ENCODE measurements at places on chromosomes 11 and 22. TPM values are rescaled to one million over a fixed set of nuclear protein-coding genes. Genes with fewer than 3 reads are reported as not detected.

- H3K27ac ChIP-seq = no peak overlapping the region
- H3K27me3 ChIP-seq = no peaks in the 10 kb centered on the region
- H3K4me3 ChIP-seq = no peak overlapping the region
- H3K4me1 ChIP-seq = peaks cover 5% of the 10 kb centered on the region
- H3K36me3 ChIP-seq = no peaks in the 10 kb centered on the region
Observed at GRCh38 chr11:8060801-8061554, 20.0 kb upstream of the TUB start.

DNA sequence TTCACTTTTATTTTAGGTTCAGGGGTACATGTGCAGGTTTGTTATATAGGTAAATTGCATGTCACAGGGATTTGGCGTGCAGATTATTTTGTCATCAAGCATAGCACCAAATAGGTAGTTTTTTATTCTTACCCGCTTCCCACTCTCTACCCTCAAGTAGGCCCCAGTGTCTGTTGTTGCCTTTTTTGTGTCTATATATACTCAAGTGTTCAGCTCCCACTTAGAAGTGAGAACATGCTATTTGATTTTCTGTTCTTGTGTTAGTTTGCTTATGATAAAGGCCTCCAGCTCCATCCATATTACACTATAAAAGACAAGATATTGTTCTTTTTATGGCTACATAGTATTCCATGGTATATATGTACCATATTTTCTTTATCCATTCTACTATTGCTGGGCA, 28.5 kb upstream of the LIN7C start:
- H3K4me3 ChIP-seq = no peak overlapping the region
- no peak for DNase-seq
- H3K27me3 ChIP-seq = no peaks in the 10 kb centered on the region
- no peak overlapping the region for H3K27ac ChIP-seq
- H3K36me3 ChIP-seq = no peaks in the 10 kb centered on the region

DNA sequence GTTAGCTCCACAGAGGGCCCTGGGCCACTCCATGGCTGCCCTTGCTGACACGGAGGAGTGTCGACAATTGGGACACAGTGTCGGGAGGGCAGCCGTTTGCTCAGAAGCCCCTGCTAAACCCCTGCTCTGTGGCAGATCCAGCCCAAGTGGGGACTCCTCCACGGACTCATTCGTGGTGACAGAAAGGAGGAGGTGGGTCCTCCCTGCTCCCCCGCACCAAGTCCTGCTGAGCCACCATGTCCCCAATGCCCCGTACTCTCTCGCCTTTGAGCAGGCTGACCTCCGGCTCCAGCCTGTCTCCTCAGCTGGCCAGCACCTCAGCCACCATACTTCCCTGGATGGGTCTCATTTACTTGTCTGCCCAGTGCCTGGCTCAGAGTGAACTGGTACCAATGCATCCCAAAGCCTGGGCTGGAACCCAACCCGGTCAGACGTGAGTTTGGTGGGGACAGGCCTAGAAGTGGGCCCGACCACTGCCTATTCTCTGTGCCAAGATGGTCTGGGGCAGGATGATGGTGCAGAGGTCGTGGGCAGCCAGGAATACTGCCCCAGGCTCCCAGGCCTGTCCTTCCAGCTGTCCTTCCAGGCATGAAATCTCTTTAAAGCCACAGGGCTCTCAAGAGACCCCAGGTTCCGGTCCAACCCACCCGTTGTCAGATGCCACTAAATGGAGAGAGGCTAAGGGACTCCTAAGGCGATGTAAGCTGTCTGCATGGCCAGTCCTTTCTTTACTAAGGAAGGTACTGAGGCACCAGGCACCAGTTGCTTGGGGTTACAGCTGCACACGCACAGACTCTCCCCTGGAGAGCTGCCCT, 4.3 kb downstream of the CBX6 start:
- DNase-seq = no peak
- H3K27me3 ChIP-seq = no peaks in the 10 kb centered on the region
- H3K4me3 ChIP-seq = no peak overlapping the region
- no peak overlapping the region for H3K27ac ChIP-seq
- peaks cover 41% of the 10 kb centered on the region for H3K36me3 ChIP-seq

GRCh38 chr11:120630122-120630521, 118.6 kb downstream of the GRIK4 start:
- no peak overlapping the region for H3K4me3 ChIP-seq
- H3K27me3 ChIP-seq = peaks cover 3% of the 10 kb centered on the region
- H3K27ac ChIP-seq = no peak overlapping the region

GRCh38 chr11:96162816-96163499, 180.0 kb downstream of the MAML2 start:
- no peak for DNase-seq
- H3K4me1 ChIP-seq = peaks cover 33% of the 10 kb centered on the region
- H3K4me3 ChIP-seq = no peak overlapping the region
- H3K27ac ChIP-seq = no peak overlapping the region
- H3K36me3 ChIP-seq = peaks cover 6% of the 10 kb centered on the region

DNA sequence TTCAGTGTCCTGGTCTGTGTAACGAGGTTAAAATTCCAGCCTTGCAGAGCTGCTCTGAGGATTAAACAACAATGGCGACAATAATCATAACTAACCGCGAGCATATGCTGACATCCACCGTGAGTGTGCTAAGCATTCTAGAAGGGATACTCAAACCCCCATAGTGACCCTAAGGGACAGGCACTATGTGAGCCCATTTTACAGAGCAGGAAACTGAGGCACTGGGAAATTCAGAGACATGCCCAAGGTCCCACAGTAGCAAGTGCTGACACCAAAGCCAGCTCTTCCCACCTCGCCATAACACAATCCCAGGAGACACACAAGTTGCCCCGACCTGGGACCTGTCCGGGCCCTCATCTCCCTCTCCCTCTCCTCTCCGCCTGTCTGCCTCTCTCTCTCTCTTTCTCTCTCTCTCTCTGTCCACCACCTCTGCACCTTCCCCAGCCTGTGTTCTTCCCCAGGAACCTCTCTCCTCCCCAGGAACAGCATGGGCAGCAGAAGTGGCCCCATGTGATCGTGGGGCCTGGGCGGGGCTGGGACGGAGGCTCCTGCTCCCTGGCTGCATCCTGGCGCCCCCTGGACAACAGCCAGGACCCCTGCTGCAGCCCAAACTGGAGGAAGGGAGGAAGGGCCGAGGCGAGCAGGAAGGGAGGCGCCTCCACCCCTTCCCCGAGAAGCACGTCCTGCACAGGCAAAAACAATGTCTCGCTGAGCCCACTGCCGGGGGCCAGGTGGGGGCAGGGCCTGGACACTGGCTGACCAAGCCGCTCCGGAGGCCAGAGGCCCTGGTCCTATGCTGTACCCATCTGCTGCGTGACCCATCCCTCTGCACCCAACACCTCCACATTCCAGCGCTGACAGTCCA, 14.8 kb upstream of the MFNG start:
- H3K27me3 ChIP-seq = peaks cover 7% of the 10 kb centered on the region
- no peaks in the 10 kb centered on the region for H3K36me3 ChIP-seq
- no peak overlapping the region for H3K27ac ChIP-seq
- no peak overlapping the region for H3K4me3 ChIP-seq
- DNase-seq = no peak
- H3K4me1 ChIP-seq = peaks cover 10% of the 10 kb centered on the region

DNA sequence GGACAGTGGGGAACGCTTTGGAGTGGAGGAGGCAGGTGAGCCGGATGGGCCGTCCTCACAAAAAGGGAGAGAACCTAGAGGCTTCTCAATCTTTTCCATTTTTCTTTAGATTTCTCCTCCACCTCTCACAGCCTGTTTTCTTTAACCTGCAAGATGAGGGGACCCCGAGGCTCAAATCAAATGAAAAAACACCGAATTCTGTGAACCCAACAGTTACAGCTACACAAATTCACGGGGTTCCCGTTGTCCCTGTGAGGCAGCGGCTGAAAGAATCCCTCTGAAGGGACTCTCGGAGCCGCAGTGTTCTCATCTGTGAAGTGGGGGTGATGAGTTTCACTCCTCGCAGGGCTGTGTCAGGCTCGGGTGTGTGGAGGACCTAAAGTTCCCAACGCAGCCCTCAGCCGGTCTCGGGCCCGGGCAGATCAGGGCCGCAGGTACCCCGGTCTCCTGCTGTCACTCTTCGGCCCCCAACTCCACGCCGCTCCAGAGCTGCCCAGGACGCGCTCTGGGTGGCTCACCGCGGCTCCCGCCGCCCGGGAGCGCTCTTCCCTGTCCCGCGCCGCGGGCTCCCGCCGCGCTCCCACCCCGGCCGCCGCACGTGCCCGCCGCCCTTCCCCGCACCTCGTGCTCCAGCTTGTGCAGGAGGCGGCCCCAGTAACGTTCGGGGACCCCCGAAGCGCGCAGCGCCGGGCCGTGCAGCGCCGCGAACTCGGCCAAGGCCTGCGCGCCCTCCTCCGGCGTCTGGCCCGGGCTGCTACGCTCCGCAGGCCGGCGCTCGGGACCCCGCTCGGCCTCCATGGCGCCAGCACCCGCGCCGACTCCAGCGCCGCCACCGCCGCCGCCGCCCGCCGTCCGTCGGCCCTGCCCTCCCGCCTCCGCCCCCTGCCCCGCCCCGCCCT, at the start of gene TTLL12:
Gene TTLL12 (minus strand): TSS at position 863 of the 899 bp plus-strand sequence. CDS start 65 bp downstream, at position 798.
- H3K36me3 ChIP-seq = peaks cover 16% of the 10 kb centered on the region
- H3K27me3 ChIP-seq = peaks cover 3% of the 10 kb centered on the region
- H3K27ac ChIP-seq = peak within 1 kb of the TSS; percentile 94

GRCh38 chr22:33385611-33386010, 327.4 kb upstream of the SYN3 start:
- H3K4me1 ChIP-seq = no peaks in the 10 kb centered on the region
- H3K4me3 ChIP-seq = no peak overlapping the region
- H3K36me3 ChIP-seq = no peaks in the 10 kb centered on the region
- no peak overlapping the region for H3K27ac ChIP-seq

GRCh38 chr11:67270256-67271204, 4.3 kb downstream of the GRK2 start:
- H3K36me3 ChIP-seq = peaks cover 59% of the 10 kb centered on the region
- H3K27me3 ChIP-seq = no peaks in the 10 kb centered on the region
- H3K27ac ChIP-seq = peak overlapping the region; percentile 97
- peaks cover 57% of the 10 kb centered on the region for H3K4me1 ChIP-seq
- peak overlapping the region; percentile 97 for H3K4me3 ChIP-seq

DNA sequence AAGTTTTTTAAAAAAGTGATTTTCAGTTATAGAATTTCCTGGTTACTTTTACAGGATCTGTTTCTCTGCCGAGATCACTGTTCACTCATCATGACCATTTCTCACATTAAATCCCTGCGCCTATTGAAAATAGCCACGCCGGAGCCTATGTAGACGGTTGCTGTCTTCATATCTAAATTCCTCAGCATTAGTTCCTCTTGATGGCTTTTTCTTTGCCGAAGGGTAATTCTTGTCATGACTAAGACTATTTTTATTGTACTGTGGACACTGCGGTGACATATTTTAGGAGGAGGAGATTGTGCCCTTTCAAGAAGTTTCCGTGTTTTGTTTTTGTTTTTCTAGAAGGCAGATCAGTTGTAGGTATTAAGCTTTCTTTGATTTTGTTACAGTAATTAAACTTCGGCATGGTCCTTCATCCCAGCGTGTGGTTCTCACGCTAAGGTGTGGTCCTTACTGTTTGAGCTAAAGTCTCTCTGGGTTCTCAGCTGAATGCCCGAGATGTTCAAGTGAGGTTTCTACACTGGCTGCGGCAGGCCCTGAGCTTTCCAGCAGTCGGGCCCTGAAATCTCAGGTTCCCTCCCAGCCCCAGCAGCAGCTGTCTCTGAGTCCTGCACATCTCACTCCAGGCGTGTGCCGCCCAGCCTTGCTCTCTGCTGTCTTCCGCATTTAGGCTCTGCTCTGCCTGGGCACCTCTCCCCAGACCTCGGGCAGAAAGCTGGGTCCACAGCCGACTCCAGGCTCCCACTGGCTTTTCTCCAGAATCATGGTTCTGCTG, 1110.5 kb downstream of the TBC1D22A start:
- H3K36me3 ChIP-seq = no peaks in the 10 kb centered on the region
- H3K4me3 ChIP-seq = no peak overlapping the region
- no peaks in the 10 kb centered on the region for H3K4me1 ChIP-seq
- H3K27me3 ChIP-seq = peaks cover 2% of the 10 kb centered on the region

DNA sequence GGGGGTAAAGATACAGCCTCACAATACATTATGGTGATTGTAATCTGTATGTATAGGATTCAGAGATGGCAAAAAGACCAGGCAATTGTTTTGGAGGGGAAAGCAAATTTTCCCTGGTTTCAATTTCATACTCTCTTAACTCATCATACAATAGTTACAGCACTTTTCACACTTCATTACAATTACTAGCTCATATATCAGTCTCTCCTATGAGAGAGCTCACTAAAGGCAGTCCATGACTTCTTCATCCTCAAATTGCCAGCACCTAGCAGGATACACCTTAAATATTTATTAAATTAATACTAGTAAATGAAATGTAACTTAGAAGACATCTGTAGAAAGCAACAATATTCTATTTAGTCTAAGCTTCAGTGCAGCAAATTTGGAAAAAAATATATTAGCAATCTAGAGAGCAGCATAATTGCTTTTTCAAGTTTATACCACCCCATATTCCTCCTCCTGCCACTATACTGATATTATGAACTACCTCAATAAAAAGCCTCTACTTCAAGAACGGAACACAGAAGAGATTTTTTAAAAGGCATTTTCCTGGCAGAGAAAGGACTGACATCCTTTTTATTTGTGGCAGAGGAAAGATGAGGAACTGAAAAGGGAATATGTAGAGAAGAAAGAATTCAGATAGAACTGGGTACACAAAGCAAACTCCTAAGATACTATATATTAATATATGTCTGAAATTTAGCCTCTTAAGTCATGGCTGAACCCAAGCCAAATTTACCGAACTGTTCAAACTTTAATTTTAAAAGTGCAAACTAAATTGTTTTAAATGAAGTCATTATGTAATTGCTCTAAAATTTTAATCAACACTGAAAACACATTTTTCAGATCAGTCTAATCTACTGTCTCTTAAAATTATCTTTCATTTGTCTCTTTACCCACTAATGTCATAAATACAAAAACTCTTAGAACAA, 27.7 kb downstream of the PICALM start:
- DNase-seq = no peak
- peak overlapping the region; percentile 5 for H3K27ac ChIP-seq
- no peaks in the 10 kb centered on the region for H3K27me3 ChIP-seq
- H3K4me3 ChIP-seq = peak overlapping the region; percentile 45
- H3K36me3 ChIP-seq = peaks cover 19% of the 10 kb centered on the region

DNA sequence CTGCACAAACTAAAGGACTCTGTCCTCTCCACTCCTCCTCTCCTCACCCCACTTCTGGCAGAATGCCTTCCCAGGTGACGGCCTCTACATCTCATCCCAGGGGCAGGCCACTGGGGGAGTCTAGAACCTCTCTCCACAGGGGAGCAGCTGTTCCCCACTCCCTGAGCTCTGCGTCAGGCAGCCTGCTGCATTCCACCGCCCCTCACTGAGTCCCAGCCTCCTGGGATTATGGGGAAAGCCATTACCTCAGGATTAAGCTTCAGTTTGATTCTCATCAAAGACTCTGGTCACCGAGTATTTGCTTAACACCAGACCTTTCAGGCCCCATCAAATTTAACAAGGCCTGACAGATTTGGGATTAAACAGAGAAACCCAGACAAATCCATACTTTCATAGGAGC, 405.9 kb downstream of the NXPE2 start:
- H3K36me3 ChIP-seq = no peaks in the 10 kb centered on the region
- H3K4me3 ChIP-seq = no peak overlapping the region
- DNase-seq = no peak
- H3K4me1 ChIP-seq = no peaks in the 10 kb centered on the region
- no peaks in the 10 kb centered on the region for H3K27me3 ChIP-seq
- H3K27ac ChIP-seq = no peak overlapping the region

The SCGB1A1 gene
- total RNA-seq = not detected

The XKR3 gene
- not detected for total RNA-seq

The FOLR1 gene
- total RNA-seq = not detected

The POU2AF3 gene
- 0.37 TPM for total RNA-seq

The SYTL2 gene
- total RNA-seq = 13.9 TPM

The ENTHD1 gene
- total RNA-seq = 0.09 TPM
